ENCODE measurements at places on chromosomes 12 and 14.

DNA sequence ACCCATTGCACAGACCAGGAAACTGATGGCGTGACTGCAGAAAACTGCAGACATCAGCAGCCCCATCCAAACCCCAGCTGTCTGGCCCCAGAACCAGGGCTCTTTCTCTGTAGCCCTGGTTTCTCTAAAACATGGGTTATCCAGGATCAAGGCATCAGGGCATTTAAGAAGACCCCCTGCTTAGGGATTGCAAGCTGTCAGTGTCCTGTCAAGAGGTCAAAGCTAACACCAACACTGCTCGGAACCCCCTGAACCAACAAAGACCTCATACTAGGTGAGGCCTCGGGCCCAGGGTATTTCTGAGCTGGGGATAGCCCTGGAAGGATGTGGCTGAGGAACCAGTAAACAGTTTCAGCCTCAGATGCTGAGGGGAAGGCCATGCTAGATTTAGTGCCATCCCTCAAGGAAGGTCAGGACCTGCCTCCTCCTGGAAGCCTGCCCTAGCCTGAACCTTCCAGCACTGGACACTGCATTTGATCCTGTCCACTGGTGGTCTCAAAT, 39.2 kb downstream of the BCL11B start:
- DNase-seq = no peak

- no peak for DNase-seq
Observed at GRCh38 chr12:127542931-127543330, 724.0 kb upstream of the TMEM132C start.

DNA sequence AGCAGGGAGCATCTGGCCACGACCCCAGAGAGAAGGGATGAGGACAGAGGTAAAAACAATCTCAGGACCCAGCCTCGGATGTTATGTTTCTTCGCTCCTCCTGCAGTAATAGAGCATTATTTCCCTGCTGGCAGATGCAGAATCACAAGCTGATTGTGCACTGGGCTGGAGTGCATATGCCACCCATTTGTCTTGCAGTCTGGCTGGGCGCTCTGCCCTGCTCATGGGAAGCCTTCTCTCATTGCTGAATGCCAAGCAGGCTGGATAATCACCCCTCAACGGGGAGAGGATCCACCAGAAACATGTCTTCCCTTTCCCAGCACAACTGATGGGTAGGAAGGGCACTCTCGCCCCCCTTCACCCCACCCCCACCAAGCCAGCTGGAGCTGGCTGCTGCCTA, 8.5 kb upstream of the VASH1 start:
- no peak for DNase-seq

GRCh38 chr12:74598819-74599218, 61.2 kb downstream of the ATXN7L3B start:
- DNase-seq = no peak

- no peak for DNase-seq
Observed at GRCh38 chr14:33835261-33835655, 115.6 kb downstream of the EGLN3 start.

GRCh38 chr12:85975716-85976115, 101.6 kb downstream of the NTS start:
- no peak for DNase-seq

DNA sequence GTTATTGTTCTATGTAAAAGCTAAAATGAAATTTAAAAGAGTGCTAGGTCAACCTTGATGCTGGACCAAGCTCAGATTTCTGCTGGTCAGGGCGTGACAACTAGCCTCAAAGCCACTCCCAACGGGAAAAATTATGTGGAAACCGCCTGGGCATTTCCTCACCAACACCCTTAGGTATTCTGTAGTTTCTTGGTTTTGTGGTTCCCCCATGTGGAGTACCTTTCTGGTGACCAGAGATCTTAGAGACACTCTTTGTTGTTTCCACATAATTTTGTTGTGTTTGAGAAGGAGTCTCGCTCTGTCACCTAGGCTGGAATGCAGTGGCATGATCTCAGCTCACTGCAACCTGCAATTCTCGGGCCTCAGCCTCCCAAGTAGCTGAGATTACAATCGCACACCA, 119.9 kb downstream of the DENND5B start:
- no peak for DNase-seq

DNA sequence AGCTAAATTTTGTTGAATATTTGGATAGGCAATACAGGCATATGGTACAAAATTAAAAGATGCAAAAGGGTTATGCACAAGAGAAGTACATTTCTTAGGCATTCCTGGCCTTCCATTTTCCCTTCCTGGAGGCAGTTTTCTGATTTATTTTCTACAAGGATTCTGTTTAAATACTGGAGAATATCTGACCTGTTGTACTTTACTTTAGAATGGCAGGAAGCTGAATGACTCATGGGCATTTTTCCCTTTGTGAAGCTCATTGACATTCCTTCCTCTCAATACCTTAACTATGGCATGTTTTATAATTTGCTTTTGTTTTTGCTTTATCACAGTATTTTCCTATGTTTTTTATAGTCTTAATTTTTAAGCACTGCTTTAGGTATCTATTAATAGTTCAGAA, 62.7 kb downstream of the RCOR1 start:
- DNase-seq = no peak

GRCh38 chr12:79644274-79645234, 46.2 kb downstream of the PAWR start:
- DNase-seq = no peak

GRCh38 chr12:27083861-27084394, 1.6 kb upstream of the C12orf71 start:
- DNase-seq = no peak

DNA sequence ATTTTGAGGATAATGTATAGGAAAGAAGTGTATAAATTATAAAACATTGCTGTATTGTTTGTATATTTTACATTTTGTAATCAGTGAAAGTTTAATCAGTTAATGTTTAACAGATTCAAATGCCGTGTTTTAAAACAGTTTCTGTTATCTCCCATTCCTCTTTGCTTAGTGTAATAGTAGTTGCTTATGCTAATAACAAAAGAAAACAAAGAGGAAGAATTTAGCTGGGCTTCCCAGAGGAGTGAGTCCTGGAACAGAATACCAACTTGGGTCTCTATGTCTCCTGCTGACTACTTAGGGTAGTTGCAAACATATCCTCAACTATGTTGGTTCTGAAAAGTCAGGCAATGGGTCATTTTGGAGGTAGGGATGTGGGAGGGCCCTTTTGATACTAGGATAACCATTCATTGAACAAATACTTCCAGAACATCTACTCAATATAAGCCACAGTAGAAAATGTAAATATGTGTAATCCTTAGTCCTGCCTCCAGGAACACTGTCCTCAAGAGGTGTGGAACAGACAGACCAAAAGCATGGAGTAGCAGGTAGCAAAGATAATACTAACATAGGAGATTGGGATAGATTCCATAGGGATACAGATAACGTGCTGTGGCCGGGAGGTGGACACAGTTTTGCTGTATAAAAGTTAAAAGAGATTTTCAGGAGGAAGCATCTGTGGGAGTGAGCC, 36.1 kb upstream of the EVL start:
- no peak for DNase-seq

DNA sequence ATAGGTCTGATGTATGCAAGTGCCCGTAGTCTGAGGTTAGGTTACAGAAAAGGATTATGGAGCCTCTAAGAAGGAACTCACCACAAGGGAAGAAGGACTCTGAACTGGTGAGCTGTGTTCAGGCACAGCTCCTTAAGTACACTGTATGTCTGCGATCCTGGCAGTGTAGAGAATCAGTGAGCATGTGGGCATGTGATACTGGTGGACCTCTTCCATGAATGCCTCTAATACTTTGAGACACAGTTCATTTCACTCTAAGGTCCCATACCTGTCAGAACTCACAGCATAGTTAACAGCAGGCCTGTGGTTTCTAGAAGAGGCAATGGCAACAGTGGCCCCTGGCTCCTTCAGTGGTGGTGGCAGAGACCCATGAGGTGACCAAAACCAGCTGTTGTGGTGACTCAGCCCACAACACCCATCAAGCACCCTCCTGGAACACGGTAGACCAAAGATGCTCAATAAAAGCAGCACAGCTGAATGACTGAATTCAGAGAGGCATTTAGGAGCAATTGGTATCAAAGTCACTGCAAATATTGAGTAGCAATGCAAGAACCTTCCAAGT, 6.9 kb upstream of the OR6J1 start:
- DNase-seq = no peak

- no peak for DNase-seq
Observed at GRCh38 chr12:9634969-9635754, 27.4 kb upstream of the KLRB1 start.

- no peak for DNase-seq
Observed at GRCh38 chr14:103765526-103765925, 49.9 kb downstream of the ZFYVE21 start.

DNA sequence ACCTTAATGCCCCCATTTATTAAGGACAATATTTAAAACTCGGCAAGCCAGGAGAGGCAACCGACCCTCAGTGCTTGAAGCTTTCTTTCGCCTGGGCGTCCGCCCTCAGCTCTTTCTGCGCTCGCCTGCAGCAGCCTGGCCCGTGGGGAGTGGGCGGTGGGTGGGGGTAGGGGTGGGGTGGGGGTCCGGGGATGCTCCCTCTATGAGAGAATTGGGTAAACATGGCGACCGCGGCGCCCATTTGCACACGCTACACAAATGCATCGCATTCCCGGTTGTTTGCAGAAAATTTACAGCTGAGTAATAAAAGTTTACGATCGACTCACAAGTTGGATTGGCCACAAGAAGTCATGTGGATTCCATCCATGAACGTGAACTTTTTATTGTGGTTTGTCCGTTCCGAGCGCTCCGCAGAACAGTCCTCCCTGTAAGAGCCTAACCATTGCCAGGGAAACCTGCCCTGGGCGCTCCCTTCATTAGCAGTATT, 7.7 kb downstream of the HOXC8 start:
- DNase-seq = no peak

DNA sequence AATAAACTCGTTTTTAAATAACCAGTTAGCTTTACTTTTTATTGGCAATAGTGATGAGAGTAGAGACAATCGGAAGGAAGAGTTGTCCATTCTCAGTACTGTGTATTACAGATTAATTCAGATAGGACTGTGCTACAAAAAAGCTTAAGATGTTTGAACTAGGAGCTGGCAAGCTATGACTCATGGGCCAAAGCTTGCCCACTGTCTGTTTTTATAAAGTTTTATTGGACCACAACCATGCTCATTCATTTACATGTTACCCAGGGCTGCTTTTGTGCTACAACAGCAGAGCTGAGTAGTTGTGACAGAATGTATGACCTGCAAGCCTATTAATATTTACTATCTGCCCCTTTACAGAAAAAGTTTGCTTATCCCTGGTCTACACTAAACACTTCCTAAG, 19.4 kb downstream of the GNS start:
- no peak for DNase-seq

- no peak for DNase-seq
Observed at GRCh38 chr14:91005716-91006115, 54.7 kb downstream of the RPS6KA5 start.

GRCh38 chr12:50242751-50243191, 40.5 kb downstream of the LIMA1 start:
- no peak for DNase-seq

DNA sequence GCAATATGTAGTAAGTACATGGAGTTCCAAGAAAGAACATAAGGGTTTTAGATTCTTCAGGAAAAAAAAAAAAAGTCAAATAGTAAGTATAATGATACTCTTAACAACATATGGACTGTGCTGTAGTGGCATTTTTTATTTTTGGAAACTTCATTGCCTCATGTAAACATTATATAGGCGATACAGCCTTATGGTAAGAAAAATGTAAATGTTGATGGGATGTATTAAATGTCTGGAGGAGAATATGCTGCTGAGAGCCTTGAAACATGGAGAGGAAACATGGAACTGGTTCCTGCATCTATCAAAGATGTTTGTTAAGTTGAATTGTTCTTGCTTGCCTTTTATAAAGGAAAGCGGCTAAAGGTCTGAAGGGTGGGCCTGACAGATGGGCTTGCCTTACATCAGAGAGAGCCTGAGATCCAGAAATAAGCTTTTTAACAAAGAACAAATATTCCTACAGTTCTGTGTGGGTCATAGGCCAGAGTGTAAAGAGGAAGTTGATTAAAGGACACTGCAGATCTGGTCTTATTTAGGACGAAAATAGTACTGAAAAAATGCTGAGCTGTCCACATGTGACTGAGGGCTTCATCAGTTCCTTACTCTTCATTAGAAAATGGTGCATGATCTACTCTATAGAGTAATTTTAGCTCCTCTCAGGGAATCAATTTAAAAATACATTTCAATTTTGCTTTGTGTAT, 448.1 kb upstream of the DCN start:
- no peak for DNase-seq

DNA sequence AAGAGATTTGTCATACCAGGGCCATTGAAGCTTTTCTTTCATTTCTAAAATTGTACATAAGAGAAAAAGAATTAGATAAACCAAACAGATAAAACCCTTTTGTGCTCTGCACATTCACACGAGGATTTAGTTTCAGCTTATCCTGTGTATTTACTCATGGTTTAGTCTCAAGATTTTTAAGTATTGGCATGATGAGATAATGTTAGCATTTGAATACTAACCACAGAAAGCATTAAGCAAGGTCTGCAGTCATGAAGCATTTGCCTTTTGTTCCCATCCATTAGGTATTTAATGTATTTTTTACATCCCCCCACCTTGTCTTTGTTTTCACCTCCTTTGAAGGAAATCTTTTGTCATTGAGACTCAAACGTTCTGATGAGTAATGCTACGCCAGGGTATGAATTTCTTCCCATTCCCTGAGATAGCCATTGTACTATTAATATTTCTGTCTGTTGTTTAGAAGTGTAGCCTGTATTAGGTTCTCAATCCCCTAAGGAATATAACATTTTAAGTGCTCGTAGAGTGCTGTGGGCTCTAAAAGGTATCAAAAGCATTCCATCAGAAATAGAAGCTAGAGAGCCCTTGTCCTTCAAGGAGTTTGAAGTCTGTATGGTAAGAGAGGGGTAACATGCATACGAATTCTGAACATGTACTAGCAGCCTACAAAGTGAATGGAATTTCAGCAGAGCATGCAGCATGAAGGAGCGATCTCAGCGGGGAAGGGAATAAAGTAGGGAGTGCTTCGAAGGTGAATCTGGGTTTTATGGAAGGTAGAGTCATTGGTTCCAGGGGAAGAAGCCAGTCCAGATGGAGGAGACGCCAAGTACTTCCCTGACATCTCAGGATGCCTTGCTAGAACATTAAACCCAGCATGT, 22.3 kb downstream of the CRADD start:
- DNase-seq = no peak

DNA sequence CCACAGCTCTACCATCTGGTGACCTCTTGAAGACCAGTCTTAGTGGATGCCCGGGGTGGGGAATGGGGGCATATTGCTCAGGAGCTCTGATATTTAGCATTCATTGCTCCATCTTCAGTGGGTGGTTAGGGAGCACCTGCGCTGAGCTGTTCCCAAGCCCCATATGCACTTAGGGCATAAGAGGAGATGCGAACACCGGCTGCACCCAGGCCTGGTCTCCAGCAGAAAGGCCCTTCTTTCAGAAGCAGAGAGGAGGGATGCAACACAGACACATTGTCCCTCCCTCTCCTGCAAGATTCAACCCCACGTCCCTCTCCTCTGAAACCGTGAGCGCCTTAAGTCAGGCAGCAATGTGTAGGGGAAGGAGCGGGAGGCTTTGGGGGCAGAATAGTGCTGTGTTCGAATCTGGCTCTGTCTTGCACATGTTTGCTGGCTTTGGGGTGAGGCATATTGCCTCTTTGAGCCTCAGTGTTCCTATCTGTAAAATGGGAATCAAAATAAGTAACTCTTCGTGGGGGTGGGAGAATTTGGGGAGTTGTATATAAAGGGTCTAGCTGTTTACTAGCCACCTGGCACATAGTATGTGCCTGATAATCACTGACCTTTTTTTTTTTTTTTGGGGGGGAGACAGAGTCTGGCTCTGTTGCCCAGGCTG, 87.7 kb downstream of the FOXN4 start:
- DNase-seq = no peak

Measured in activated T-cell treated with anti-CD3 and anti-CD28 coated beads, Interleukin-2, amount 50 U/mL, for 24 hours (primary cell).